NCI-H460 (cell line): ENCODE measurements at places on chromosomes 11 and 22.

DNA sequence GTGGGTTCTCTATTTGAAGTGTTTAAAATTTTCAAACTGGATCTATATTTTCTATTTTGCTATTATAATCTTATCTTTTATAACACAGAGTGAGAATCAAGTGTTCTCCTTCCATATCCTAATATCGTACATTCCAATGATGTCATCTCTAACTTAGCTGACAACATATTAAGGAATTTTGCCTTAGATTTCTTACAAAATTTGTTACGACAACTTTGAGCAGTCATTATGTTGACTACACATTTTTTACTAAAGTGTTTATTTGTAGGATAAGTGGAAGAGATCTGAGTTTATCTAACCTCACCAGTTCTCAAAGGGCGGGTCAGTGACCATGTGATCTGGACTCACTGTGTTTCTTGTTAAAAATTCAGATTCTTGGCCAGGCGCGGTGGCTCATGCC lies 12.7 kb downstream of the BTG4 start:
- DNase-seq: no peak

- DNase-seq: no peak
Measured at GRCh38 chr11:4480577-4481239, 1.7 kb upstream of the OR52K1 start.

DNA sequence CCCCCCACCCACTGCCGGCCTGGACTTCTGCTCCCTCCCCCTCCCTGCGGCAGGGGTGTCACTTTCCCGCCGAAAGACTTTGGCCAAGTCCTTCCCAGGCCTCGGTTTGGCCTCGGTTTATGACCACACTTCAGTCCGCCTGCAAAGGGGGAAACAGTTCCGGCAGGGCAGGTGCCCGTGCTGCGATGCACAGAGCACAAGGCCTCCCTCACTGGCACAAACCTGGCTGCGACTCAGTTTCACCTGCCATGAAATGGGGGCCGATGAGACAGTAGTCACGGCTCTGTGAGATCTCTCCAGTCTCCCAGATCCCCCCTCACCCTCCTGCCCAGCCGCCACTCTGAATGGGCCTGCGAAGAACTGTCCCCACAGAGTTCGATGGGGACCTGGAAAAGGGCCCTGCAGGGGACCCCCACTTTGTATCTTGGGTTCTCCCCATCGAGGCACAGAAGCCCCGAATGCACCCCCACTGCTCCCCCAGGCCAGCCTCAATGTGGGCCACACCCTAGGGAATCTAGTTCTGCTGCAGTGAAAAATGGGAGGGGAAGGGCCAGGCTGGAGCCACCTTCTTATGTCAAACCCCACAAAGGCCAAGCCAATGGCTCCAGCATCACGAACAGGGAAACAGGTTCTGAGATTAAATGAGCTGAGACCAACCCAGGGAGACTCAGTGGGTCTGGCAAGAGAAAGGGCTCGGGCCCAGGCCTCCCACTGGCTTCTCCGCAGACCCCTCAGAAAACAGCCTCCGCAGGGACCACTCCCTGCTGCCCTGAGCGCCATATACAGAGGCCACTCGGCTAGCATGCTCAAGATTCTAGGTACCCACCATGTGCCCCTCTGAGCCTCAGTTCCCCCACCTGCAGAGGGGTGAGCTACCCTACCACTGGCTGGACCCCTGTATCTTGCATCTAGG lies 29.0 kb downstream of the ARVCF start:
- DNase-seq: no peak

DNA sequence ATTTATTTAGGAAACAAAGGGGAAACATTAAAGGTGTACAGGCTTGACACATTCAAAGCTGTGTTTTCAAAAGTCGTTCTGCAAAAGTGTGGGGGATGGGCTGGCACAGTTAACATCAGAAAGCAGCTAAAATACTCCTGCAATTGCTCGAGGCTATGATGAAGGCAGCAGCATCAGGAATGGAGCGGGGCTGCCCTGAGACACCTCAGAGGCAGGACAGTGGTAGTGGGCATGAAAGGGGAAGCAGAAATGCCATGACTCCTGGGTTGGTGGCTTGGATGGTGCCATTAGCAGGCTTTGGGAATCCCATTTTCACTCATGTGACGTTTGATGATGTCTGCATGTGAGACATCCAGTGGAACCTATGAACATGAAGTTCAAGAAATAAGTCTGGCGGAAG lies 646 bp downstream of the NCAPD3 start:
- DNase-seq: no peak

GRCh38 chr11:38517991-38518390 lies 1920.0 kb upstream of the RAG2 start:
- DNase-seq: no peak

- no peak for DNase-seq
Measured at GRCh38 chr11:112024178-112024772, 933 bp upstream of the DLAT start.

GRCh38 chr22:39174498-39175352 lies 22.2 kb upstream of the CBX7 start:
- DNase-seq: peak; percentile 7

- no peak for DNase-seq
Measured at GRCh38 chr11:120875986-120876385, 147.9 kb upstream of the TBCEL start.

DNA sequence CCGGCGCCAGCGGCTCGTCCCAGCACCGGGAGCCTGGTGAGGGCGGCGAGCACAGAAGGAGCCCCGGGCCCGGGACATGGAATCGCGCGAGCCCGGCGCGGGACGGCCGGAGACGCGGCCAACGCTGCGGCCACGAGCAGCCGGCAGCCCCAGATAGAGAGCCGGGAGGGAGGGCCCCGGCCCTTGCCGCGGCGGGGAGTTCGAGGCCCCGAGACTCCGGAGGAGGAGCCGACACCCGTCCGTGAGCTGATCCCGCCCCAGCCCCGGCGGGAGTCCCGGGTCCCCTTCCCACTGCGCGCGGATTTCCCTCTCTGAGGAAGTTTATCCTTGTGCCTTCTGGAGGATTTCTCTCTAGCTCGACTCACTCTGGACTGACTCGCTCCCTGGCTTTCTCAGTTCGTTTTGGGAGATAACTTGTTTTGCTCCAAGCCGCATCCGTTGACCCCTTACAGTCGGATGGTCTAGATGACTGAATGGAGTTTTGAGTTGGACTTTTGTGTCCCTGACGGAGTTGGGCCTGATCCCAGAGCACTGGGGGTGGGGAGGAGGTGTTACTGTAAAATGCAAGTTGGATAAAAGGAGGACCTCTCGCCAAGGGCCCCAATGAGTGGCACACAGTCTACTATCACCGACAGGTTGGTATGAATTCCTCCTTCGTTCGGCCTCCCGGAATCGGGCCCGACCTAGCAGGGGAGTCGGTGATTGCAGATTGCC lies 585 bp downstream of the ARHGEF12 start:
- no peak for DNase-seq

GRCh38 chr11:127454856-127455255 lies 454.3 kb upstream of the KIRREL3 start:
- no peak for DNase-seq

DNA sequence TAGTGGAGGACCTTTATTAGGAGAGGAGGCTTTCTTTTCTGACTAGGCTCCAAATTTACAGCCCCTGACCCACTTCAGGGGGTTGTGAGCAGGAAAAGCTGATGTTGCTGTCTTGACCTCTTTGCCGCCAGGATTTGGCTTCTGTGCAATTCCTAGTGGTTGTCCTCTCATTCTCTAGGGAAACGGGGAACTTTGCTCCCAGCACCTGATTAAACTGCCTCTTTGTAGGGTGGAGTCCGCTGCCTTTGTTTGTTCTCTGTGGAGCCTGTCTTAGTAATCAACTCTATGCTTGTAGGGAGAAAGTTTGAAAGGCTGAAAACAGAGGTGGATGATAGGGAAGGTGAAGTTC lies 16.3 kb downstream of the CTNND1 start:
- DNase-seq: no peak

DNA sequence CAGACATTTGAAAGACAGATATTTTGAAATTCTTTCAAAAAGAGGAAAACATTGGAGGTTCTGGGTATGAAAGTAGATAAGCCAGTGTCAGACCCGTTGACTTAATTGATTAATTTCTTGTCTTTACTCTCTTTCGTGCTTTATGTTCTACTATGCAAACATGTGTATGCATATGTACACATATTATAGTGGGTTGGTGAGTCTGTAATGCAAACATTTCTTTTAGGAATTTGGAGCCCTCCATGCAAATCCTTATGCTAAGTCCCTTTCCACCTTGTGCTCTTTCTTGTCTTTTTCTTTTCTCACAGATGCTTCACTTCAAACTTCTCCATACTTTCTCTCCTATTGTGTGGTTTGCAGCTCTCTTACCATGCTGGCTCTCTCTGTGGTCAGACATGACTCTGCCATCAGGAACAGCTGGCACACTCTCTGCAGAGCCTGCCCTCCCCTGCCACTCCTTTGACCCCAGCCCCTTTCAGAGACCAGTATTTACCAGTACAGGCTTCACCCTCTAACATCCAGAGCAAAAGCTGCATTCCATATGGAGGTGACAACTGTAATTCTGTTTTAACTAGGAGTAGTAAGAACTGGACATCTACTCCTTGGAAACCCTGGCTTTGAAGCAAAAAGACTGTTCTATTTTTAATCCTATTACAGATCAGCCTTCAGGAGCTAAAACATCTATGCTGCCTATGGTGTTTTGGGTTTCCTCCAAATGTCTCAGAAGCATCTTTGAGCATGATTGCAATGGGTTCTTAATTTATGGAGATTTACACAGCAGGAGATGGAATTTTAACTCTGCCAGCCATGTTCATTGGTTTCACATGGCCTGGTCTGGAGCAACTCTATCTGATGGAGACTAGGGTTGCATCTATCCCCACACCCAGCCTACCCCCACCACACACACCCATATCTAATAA lies 386.9 kb upstream of the FAT3 start:
- DNase-seq: no peak
